Sciatic nerve (tissue), 2 donors: ENCODE measurements at places on chromosomes 3 and 15. TPM values are rescaled to one million over a fixed set of nuclear protein-coding genes. Genes with fewer than 3 reads are reported as not detected.
A peak's percentile ranks its signal among the peaks of the same experiment; 100 is the strongest.

Gene EOMES
- 0.98 TPM for total RNA-seq

GRCh38 chr3:134651347-134652041, 672 bp upstream of the KY start:
- peak; percentile 66 for DNase-seq

DNA sequence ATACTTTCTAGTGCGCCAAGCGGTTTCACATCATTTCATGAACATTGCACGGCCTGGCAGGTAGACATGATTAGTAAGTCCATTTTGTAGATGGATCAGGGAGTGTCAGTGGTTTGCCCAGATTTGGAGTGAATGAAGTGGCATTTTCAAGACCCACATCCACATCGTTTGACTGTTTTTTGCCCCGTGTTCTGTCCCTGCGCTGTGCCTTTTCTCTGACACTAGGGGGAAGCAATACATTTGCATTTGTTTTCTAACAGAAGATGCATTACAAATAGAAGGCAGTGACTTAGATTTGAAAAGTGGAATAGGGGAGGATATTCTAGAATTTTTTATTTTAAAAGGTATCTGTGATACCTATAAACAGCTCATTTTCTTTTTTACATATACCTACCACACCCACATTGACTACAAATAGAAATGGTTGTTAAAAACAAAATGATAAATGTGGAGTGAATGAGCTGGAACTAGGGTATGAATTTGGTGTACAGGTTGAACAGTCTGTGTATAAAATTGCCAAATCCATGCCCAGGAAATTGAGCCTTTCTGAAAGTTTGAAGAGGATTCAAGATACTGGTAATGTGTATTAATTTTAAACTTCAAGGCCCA, 98.0 kb downstream of the USP13 start:
- DNase-seq, result no peak

Gene FRG2C
- not detected for total RNA-seq

- DNase-seq, result no peak
Observed at GRCh38 chr15:90058308-90058707, 44.0 kb downstream of the IDH2 start.
